Right kidney (tissue), 9 donors: ENCODE measurements at places on chromosomes 7 and 10.

- no peak for DNase-seq
Observed at GRCh38 chr10:87829986-87830729, 12.1 kb upstream of the ATAD1 start.

- no peak for DNase-seq
Observed at GRCh38 chr7:47932466-47933037, 15.7 kb downstream of the PKD1L1 start.

DNA sequence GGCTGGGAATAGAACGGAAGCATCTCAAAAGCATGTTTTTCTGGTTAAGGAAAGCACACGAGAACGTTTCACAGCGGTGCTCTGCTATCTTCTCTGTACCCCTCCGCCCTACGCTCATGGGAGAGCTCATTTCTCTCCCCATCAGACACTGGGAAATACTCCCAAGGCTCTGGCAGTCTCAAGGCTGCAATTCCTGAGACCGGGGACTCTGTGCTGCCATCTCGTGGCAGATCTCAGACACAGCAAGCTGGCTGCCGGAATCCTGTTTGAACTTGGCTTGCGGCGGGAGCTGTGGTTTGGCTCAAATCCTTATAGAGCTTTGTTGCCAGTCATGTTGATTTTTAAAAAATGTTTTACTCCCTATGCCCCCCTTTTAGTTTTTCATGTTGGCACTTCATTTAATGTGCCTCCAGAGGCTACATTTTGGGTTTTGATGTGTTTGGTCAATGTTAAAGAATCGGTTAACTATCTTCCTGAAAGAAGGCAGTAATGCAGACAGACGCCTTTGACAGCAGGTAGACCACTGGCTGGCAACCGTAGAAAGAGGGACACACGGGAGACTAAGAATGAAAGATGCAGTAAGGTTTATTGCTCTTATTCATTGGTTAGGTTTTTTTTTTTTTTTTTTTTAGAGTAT lies 27.6 kb downstream of the BMPER start:
- peak; percentile 71 for DNase-seq

GRCh38 chr7:139118805-139119485 lies 9.4 kb upstream of the ZC3HAV1 start:
- DNase-seq: no peak
